Hematopoietic multipotent progenitor cell treated with erythropoietin and hydrocortisone succinate and interleukin-3 and kit ligand, for 8 days (in vitro differentiated cells): ENCODE measurements at places on chromosomes 16 and 17.

DNA sequence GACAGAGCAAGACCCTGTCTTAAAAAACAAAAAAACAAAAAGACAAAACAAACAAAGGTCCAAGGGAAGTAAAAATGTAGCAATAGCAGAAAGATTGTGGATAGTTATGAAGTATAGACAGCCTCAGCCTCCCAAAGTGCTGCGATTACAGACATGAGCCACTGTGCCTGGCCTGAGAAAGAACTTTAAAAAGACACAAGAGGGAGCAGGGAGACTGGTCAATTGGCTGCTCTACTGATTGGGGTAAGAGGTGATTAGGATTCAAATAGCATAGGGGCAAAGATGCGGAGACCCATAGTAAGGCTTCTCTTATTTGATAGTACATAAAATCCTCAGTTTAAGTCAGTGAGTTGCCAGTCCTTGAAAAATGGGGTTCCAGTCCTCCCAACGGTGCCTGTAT lies 518.2 kb upstream of the GOT2 start:
- no peak for DNase-seq

DNA sequence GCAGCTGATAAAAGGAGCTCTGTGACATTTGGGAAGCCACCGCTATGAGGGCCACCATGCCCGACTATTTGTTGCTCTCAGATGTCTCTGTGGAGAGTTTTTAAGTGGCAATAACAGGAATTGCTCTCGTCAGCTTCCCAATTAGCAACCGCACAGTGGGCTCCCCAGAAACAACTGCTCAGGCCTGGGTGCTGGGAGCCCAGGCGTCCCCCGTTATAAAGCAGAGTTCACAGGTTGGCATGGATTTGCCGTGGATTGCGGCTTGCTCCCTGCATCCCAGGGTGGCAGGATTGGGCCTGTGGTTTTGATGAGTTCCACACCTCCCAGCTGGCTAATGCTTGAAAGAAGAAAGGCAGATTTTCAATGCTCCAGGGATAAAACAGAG lies 289.9 kb downstream of the CPPED1 start:
- DNase-seq, result no peak

GRCh38 chr17:32828822-32829221 lies 48.1 kb downstream of the MYO1D start:
- DNase-seq, result no peak

- no peak for DNase-seq
Measured at GRCh38 chr17:15264542-15264941, 584 bp downstream of the PMP22 start.

- DNase-seq, result no peak
Measured at GRCh38 chr16:8760021-8760420, 37.4 kb downstream of the TMEM186 start.
